Activated T-helper 2 cell treated with anti-CD3 and anti-CD28 coated beads, Interferon-gamma antibody, Interleukin-2, Interleukin-4, amounts not matched to agents 10 μg/mL and 5 μg/mL and 100 μg/mL, durations not matched to agents 14 hours and 24 hours and 36 hours (primary cell): ENCODE measurements at places on chromosomes 6 and 20. TPM values are rescaled to one million over a fixed set of nuclear protein-coding genes. Genes with fewer than 3 reads are reported as not detected.

The TMC2 gene
- total RNA-seq, result not detected in 2 replicates

The C6orf89 gene
- 28.4 and 29.9 TPM in 2 replicates for total RNA-seq

The DNMT3B gene
- 2.8 and 3.4 TPM in 2 replicates for total RNA-seq

DNA sequence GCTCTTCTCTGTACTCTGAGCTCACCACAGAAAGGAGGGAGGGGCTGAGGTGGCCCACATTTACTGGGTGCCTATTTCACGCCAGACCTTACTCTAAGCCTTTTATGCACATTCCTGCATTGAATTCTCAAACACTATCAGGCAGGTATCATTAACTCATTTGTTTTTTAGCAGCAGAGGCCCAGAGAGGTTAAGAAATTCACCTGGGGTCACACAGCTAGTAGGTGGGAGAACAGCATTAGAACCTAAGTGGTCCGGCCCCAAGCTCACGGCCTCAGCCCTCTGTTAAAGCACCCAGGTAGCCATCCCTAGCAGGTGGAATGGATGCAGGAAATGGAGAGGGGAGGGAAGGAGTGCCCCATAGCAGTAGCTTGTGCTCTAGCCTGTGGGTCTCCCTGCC, 84.5 kb downstream of the GRM4 start:
- DNase-seq, result no peak

- no peak for DNase-seq
Measured at GRCh38 chr6:104418125-104418524, 441.6 kb downstream of the HACE1 start.

DNA sequence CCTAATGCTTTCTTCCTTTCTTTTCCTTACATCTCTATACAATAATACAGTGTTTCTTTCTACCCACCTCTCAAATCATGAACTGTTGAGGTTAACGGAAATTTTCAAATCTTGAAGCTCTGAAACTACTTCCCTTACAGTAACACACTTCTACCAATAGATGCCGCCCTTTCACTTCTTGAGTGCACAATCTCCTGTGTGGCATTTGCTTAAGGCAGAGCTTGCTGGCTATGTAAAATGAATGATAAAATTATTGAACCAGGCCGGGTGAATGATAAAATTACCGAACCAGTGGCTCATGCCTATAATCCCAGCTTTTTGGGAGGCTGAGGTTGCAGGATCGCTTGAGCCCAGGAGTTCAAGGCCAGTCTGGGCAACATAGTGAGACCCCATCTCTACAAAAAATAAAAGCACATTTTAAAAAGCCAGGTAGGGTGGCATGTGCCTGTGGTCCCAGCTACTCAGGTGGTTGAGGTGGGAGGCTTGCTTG, 56.8 kb downstream of the KCNS1 start:
- DNase-seq, result no peak

GRCh38 chr20:20317621-20318364, 50.1 kb upstream of the INSM1 start:
- DNase-seq, result no peak

GRCh38 chr6:106444777-106445507, 84.4 kb downstream of the CRYBG1 start:
- peak; percentile 18 for DNase-seq

- no peak for DNase-seq
Measured at GRCh38 chr20:3316136-3316535, 77.1 kb upstream of the SLC4A11 start.

- DNase-seq, result no peak
Measured at GRCh38 chr20:49790077-49790798, 22.4 kb upstream of the SLC9A8 start.

DNA sequence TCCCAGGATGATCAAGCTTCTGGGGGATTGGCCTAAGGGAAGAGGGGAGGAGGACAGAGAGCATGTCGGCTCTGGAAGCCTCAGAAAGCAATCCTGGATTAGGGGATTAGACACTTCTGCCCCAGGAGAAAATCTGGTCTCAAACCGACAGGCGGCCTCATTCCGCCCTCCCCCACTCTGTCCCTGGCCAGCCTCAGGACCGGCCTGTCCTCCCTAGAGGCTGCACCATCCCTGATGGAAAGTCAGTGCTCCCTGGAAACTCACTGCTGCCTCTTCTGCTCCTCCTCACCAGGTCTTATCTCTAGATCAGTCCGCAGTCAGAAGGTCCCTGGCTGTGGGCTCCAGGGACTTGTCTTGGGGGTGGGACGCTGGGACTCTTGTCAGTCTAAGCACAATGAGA, 905 bp upstream of the SLC12A5 start:
- DNase-seq, result no peak

GRCh38 chr20:53001498-53002301, 29.5 kb downstream of the TSHZ2 start:
- DNase-seq, result no peak

DNA sequence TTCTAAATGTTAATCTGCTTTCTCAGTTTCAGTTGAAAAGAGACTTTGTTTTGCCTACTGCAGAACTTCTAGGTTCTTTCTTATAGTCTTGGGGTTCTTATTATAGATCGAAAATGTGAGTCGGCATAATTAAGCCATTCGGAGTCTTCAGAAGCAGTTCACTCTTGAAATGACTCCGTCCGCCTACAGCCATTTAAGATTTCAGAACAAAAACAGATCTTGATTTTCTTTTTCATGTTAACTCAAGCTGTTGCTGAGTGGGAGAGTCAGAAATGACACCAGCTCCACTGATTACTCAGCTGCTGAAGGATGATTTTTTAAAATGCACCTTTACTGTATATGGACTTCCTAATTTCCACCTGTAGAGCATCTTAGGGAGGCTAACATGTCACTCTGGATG, 15.9 kb downstream of the PRDM1 start:
- DNase-seq, result no peak

- no peak for DNase-seq
Measured at GRCh38 chr20:24131281-24131680, 142.7 kb upstream of the GGTLC1 start.

- DNase-seq, result no peak
Measured at GRCh38 chr20:7301807-7302206, 534.3 kb downstream of the BMP2 start.

GRCh38 chr6:143361536-143362191, 88.8 kb downstream of the ADAT2 start:
- DNase-seq, result no peak

GRCh38 chr6:121838842-121839241, 403.4 kb downstream of the GJA1 start:
- no peak for DNase-seq

DNA sequence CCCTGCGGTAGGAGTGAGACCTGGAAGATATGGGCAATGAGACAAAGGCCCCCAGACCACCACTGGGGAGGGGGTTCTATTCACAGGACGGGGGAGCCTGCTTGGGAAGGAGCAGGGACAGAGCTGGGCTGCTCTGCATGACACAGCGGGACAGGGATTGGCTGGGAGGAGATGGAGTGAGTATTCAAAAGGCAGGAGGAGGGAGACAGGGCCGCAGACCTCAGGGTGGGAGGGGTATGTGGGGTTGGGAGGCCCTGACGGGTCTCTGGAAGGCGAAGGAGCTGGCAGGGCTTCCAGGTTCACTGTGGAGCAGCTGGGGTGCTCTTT, 60.8 kb upstream of the RPS6KA2 start:
- DNase-seq, result no peak

GRCh38 chr6:36029464-36029863, 1.9 kb downstream of the MAPK14 start:
- no peak for DNase-seq

GRCh38 chr6:16316741-16317251, 78.4 kb downstream of the GMPR start:
- DNase-seq, result no peak

DNA sequence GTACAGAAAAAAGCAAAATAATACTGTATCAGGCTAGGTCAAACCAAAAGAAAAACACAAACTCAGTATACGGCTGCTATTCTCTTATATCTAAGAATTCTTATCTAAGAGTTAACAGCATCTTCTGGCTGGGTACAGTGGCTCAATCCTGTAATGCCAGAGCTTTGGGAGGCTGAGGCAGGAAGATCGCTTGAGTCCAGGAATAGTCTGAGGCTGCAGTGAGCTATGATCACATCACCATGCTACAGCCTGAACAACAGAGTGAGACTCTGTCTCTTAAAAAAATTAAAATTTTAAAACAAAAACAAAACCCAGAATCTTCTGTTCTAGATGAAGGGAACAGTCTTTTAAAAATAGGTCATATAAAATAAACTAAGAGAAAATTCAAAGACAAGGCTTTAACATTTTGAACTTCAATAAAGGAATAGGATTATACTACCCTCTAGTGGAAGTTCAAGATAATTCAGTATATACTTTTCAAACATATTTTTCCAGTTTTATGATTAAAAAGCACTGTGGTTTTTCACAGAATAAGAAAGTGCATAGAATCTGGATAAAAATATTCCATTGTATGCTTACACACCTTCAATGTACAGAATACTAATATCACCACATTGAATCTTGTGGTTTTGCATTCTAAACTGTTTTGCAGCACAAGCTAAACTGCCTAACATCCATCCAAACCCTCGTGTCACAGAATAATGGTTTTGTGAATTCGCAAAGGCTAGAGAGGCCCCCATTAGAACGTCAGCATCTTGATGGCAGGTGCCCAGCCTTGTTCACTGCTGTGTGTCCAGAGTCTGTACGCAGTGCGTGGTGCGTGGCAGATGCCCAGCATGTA, 39.3 kb downstream of the DTNBP1 start:
- DNase-seq, result no peak

DNA sequence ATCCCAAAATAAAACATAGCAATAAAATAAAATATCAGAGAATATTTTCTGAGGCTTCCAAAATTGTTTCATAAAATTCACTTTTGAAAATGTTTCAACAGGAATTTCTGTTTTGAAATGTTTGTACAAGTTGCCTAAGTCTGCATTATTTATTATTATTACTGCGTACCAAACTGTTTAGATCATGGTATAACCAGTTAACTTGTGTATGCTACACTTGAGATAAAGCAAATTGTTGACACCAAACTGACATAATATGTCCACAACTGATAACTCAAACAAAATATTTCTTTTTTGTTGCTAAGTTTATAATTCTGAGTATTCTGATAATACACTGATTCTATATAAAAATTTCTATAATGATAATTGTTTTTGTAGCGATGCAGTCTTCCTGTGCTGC, 531.8 kb upstream of the EYS start:
- DNase-seq, result no peak
